ENCODE measurements at places on chromosomes 16 and 17.
A peak's percentile ranks its signal among the peaks of the same experiment; 100 is the strongest.

GRCh38 chr16:66045626-66046025 lies 320.9 kb upstream of the CDH5 start:
- DNase-seq = no peak

DNA sequence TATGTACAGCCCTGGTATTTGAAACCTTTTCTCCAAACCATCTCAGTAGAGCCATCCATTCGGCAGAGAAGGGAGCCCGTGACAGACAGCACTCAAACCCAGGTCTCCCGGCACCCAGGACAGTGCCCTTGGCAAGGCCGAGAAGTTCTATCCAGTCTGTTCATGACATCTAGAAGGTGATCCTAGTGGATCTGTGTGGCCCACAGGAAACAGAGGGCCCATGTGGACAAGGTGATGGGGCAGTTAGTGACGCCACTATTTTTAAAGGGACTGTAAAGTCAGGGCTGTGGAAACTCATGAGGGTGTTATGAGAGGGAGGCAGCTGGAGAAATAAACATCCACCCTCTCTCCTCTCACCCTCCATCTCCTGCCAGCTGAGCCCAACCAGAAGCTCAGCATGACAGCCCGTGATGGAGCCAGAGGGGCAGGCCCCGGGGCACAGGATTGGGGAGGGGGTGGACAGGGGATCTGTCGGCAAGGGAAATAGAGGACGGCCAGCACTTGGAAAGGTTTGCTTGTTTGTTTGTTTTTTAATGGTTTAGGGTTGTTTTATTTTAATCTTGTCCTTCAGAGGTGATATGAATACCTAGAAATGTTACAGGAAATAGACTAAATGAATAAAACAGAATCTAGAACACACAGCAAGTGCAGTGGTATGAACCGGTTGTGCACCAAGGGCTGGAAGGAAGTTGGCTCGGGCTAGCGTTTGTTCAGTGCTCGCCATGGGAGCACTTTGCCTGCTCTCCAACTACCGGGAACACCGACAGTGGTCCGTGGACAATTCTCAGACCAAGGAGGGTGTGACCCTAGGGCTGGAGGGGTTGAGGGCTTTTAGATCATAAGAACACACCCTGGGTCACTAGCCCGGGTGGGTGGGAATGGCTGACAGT lies 17.1 kb downstream of the MYLK3 start:
- DNase-seq = no peak

DNA sequence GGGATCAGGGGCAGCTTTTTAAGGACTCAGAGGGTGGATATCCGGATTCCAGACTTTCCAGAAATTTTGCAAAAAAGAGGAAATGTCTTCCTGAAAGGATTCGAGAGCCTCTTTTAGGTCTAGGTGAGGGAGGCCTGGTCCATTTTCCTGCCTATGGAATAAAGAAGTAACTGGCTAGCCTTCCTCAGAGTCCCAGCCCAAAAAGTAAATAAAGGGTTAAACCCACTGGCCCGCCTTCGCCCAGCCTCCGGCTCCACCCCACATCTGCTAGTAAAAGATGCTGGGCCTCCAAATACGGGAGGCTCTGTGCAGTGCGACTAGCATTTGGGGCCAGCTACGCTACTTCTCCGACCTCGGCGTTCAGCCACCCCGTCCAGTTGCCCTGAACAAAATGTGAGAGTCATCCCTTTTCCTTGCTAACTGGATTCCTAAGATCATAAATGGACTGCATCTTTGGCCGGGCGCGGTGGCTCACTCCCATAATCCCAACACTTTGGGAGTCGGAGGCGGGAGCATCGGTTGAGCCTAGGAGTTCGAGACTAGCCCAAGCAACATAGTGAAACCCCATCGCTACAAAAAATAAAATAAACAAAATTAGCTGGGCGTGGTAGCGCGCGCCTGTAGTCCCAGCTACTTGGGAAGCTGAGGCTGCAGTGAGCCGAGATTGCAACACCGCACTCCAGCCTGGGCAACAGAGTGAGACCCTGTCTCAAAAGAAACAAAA lies 824 bp upstream of the MPP2 start:
- DNase-seq = peak; percentile 23

DNA sequence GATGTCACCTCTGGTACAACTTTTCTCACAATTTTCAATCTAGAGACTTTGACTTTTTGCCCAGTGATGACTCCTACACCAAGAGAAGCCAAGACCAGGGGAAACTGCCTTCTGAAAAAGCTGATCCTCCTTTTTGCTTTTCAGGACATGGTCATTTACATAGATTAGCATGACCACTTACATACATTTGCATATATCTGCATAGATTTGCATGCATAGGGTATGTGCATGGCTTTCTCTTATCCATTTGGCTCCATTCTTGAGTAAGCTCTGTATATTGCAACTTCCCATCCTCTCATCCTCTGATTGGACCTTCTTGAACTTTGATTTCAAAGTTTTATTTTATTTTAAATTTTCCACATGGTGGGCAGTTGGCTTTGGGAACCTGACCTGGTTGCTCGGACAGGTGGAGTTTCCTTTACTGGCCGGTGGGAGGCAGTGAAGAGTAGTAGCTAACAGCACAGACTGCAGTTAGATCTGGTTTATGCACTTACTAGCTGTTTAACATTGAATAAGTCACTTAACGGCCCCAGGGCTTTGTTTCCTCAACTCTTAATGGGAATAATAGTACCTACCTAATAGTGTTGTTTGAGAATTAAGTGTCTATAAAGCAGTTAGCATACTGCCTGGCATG lies 92.9 kb downstream of the GPR139 start:
- DNase-seq = no peak
